ENCODE measurements at places on chromosomes 16 and 17.

DNA sequence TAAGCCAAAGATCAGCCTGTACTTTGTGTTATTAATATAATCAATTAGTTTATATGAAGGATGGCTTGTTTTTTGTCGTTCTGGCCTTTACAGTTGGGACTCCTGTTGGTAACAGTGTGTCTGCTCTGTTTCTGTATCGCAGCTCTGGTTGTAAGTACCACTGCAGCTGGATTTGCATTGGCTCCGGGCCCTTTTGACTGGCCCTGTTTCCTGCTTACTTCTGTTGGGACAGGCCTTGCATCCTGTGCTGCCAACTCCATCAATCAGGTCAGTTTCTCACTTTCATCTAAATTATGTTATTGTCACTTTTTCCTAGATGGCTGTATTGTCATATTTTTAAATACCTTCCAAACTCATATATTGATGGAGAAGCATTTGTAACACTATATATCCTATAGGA is 32.7 kb downstream of the COX10 start:
- no peak for DNase-seq

GRCh38 chr16:49485663-49486062 is 112.1 kb downstream of the C16orf78 start:
- no peak for DNase-seq

GRCh38 chr17:32822996-32823395 is 53.9 kb downstream of the MYO1D start:
- DNase-seq, result no peak

DNA sequence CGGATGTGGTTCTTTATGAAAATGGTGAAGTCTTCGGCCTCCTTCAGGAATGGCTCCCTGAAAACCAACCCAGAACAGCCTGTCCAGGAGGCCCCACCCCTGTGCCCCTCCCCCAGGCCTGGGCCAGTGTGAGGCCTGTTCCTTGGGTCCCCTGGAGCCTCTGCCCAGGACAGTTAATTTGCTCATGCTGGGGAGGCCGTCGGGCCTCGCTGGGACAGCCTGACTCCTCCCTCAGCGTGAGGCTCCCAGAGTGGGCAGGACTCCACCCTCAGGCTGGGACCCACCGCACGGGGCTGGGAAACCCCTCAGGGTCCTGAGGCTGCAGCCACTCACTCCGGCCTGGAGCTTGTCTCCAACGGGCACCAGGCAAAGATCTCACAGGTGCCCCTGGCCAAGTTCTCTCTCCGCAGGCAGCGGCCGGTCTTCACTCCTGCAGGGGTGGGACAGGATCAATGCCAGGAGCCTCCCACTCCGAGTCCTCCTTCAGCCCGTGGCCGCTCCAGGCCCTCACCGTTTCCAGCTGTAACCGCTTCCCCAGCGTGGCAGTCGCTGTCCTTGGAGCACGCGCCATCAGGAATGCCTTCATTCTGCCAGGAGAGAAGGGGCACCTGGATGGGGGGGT is 5.8 kb downstream of the P2RX5 start:
- no peak for DNase-seq

DNA sequence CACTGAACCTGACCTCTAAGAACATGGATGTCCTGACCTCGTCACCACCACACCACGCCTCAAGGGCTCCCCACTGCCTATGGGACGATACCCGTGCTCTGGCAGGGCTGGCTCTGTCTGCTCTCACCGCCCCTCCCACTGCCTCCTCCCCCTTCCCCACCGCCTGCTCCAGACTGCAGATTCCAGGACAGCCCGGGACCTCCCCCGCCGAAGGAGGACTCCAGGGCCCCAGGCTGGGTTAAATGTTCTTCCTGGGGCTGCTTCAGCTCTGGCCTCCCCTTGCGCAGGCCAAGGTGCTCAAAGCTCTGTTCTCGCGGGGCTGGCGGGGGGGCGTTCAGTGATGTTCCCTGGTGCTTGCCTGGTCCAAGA is 3.1 kb downstream of the NPW start:
- no peak for DNase-seq

- no peak for DNase-seq
Observed at GRCh38 chr16:58493756-58494431, 6.0 kb upstream of the NDRG4 start.

DNA sequence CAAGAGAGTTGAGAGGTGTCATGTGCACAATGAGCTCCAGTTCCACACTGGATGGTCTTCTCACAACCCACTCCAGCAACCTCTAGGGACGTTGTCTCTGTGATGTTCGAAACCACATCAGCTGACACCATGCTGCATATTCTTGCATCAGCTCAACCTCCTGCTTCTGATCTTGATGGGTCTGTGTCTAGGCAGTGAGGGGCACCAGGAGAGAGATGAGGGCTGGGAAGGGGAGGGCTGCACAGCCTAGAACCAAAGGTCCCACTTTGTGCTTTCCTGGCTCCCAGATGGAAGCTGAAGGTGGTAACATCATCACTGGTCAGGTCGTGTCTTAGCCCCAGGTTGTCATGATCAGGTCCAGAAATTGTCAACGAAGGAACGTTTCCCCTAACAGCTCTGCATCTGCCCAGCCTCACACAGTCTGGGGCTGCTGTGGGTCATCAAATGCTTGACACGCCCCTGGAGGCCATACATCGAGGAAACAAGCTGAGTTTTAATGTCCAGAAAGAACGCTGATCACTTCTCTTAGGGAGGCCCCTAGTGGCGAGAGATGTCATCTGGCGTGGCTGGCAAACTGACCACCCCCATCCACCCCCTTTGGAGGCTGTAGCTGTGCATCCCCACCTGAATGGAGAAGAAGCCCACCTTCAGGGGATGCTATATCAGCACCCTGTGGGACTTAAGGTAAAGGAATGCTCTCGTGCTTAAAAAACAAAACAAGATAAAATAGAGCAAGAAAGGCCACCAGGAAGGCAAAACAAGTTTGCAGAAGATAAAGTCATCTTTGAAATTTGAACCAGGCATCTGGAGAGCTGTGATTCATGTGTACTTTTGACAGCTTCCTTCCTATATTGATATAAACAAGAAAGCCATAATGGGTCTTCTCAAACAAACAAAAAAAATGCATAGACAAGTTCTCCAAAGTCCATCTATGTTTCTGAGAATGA is 58.3 kb downstream of the WIPI1 start:
- no peak for DNase-seq

- no peak for DNase-seq
Observed at GRCh38 chr17:44959821-44960531, 8.1 kb downstream of the C1QL1 start.
